Activated T-cell treated with anti-CD3 and anti-CD28 coated beads for 4 hours (primary cell): ENCODE measurements at places on chromosomes 7 and 10.

DNA sequence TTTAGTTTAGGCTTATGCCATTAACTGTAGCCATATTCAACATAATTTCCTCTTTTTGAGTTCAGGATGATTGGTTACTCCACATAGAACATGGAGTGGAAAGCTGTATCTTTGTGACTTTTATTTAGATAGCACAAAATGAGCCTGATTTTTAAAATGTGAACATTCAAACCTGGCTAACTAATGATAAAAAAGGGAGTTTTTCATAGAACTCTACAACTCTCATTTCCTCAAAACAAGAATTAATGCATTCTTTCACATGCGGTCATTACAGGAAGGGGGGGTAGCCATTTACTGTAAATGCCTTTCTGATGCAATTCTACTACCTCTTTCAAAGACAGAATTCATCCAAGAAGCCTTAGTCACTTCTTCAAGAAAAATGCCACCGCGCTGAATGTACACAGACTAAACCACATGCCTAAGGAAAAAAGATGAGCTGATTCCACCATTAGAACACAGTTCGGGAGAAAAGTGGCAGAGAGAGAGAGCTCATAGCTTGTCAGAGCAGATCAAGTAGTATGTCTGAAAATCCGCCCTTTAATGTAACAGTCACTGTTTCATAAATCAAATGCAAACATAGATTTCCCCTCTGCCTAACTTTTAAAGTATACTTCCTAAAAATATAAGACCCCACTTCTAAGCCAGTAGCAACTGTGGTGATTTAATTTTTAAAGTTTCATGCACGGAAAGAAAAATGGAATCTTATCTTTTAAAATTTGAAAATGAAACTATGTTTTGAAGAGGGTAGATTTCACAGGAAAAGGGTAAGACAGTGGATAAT is 226.4 kb upstream of the KLF14 start:
- DNase-seq: peak; percentile 55

DNA sequence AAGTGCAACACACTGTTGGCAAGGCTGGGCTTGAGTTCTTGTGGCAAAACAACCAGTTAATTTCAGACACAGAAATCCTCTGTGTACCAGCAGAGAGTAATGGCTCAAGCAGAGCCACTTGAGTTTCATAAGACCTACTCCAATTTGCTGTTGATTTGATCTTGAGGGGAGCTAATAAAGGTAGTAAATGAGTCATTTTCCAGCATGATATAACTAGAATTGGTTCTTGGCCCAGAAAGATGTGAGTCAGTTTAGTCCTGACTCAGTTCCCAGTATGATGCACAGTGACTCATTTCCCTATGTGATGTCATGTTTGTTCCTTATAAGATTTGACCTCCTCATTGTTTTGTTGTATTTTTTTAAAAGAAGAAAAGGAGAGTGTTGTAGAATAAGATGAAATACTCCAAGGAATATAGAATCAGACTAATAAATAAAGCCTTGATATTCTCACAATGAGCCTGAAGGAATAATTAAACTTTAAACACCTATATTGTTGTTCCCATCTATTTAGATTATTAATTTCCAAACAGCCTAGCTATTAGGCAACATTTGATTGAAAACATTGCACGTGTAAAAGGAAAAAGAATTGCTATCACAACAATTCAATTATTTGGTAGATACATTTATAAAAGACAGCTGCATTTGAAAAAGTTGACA is 186.2 kb downstream of the REEP3 start:
- no peak for DNase-seq

DNA sequence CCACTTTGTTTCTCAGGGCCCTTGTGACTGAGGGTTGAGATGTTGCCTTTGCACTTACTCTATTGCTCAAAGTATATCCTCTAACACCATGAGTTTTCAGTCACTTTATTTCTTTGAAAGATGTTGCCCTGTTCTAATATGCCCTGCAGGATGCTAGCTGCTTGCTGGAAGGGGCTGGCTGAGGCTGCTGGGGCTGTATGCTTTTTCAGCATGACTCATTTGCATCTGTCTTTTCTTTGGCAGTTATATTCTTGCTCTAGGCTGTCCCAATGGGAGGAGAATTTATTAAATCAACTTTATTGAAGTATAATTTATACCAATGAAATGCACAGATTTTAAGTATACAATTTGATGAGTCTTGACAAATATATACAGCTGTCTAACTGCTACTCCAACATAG is 157.7 kb downstream of the PLPP4 start:
- no peak for DNase-seq

- no peak for DNase-seq
Measured at GRCh38 chr7:16739863-16740622, 13.5 kb upstream of the TSPAN13 start.

- no peak for DNase-seq
Measured at GRCh38 chr7:69388452-69389137, 209.7 kb upstream of the AUTS2 start.

DNA sequence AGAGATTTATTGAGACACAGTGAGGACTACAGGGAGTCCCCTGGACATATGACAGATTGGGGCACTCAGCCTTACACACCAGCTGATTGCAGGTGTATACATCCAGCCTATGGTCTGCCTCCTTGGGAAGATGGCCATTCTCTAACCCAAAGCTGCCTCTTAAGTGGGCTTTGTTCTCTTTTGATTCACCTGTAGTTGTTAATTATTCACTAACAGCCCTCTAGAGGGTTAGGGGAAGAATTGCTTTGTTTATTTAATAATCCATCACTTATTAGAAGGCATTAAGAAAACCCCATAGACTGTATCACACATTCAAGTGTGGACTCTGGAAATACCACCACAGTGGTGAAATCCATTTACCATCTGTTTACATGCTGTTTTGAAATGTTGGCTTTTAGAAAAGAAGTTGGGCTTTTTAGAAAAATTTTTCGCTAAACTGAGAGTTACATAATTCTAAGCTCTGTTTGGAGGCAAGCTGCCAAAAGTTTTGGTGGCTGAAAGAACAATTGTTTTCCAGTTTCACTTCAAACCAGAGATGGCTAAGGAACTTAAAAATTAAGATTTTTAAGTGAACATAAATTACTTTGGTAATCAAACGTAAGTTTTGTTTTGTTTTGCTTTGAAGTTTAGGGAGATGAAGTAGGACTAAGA is 379.1 kb downstream of the ADRA2A start:
- no peak for DNase-seq

DNA sequence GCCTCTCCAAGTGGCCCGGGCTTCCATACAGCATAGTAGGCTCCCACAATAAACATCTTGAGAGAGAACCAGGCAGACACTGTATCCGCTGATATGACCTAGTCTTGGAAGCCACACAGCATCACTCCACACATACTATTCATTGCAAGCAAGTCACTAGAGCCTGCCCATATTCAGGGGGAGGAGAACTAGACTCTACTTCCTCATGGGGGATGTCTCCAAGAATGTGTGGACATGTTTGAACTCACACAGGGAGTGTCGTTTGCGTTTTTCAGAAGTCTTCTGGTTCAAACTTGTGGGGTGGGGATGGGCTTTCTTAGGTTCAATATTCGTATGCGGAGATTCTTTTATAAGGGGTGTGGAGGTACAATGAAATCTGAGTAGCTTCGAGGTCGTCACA is 232.6 kb upstream of the HABP2 start:
- no peak for DNase-seq

- no peak for DNase-seq
Measured at GRCh38 chr7:150339409-150339809, 2.0 kb downstream of the RARRES2 start.

DNA sequence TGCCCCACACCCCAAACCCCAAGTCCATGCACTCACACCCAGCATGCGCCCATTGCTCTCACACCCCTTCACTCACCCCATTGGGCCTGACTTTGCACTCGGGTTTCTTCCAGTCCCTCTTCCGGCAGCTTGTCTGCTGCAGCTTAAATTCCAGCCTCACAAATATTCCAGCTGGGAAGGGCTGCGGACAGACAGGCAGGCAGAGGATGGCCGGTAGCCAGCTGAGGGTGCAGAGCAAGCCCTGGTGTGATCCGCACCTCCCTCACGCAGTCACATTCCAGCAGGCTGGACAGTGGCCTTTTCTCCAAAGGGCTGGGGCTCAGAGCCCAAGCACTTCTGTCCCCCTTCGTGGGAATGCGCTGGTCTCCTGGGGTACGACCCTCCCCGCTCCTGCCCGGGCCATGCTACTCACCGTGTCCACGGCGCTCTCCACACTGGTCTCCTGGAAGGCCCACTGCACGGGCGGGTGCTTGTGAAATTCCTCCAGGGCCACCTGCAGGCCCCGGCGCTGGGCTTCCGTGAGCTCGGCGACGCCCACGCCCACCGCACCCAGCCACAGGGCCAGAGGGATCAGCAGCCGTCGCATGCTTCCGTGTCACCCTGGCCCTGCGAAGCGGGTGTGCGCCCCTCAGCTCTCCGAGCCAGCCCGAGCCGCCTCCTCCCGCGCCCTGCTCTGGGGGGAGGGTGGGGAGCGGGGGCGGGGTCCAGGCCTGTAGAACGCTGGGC is 1.2 kb downstream of the RARRES2 start:
- DNase-seq: no peak

GRCh38 chr10:101355072-101355706 is 1.2 kb downstream of the BTRC start:
- DNase-seq: no peak

DNA sequence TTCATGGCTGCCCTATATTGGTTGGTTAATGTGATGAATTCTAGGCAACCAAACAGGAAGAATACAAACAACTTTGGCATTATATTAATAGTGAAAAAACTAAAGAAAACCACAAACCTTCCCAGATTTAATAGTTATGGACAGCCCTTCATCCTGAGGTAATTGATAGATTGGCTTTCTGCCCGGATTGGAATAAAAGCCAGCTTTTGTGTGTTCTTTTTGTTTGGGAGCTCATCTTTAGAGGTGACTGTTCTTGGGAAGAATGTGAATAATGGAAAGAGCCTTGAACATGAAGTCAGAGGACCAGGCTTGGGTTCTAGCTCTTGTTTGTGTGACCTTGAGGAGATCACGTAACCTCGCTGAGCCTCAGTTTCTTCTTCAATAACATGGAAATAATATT is 92.3 kb downstream of the VTI1A start:
- DNase-seq: no peak

DNA sequence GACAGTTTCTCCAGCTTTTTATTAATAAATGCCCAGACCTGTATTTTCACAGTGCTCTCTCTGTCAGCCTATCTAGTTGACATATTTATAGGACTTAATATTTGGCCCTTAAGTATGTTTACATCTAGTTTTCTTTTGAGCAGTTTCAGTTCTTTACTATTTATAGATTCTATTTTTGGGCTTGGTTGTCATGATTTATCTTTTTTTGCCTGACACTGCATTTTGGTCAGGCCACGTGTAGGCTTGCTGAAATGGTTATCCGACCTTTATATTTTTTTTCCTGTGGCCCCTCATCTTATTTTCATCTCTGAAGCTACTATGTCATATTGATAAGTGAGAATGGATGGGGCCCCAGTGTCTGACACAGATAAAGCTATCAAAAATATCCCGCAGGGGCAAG is 515.4 kb upstream of the FZD8 start:
- DNase-seq: no peak

DNA sequence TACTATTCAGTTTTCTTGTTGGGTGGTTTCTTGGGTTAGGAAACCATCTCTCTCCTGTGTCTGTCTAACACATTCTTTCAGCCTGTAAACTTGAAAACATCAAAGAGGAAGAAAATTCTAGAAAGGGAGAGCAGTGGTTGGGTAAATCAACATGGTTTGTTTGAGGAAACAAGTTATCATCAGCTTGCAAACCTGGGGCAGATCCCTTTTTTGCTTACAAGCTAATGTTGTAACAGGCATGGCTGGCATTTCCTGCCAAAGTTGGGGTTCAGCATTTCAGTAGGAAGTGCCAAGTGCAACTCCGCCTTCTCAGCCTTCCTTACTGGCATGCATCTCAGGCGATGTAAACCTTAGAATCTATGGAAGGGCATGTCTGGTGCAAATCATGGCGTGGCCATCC is 112.6 kb downstream of the EEPD1 start:
- DNase-seq: no peak
